ENCODE measurements at places on chromosomes 16 and 17.

DNA sequence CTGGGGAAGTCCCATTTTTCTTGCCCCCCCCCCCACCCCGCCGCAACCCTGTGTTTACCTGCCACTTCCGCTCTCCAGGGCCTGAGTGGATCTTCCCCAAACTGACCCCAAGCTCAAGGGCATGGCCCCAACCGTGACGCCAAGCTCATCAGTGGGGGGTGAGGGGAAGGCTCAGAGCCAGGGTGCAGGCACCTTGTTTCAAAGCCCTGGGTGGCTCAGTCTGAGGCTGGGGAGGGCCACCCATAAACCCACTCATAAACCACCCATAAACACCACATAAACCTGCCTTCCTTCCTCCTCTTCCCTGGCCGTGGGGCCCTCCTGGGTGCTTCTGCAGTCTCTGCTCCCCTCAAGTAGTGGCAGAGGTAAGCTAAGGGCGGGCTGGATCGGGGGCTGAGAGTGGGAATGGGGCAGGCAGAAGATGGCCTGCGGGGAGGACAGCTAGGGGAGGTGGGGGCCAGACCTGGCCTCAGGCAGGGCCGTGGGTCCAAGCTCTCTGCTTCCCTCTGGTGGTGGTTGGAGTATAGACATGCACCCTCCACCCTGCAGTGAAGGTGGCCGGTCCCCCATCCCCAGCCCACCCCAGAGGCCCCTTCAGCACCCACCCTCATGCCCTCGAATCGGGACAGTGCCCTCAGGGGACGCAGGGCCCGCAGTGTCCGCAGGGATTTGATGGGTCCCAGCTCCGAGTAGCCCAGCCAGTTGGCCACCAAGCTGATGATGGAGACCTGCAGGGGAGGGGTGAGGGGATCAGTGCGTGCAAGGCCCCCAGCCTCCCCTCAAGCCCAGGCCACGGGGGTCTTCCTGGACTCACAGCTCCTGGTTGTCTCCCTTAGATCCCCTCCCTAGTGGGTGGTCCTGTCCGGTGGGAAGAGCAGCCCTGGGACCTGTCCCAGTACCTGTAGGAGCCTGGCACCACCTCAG, 14.6 kb upstream of the CD79B start:
- peak; percentile 44 for DNase-seq

- no peak for DNase-seq
Measured at GRCh38 chr16:81797443-81797842, 18.4 kb downstream of the PLCG2 start.

GRCh38 chr17:4986951-4987766, at the start of gene CAMTA2:
CAMTA2 (minus strand) TSS chr17:4987675; CDS start chr17:4986222, 1,453 bp downstream.
- DNase-seq: peak; percentile 74

- DNase-seq: no peak
Measured at GRCh38 chr16:51150165-51150887, 744 bp downstream of the SALL1 start.

- peak; percentile 51 for DNase-seq
Measured at GRCh38 chr17:48636177-48637018, 10.2 kb upstream of the HOXB9 start.

DNA sequence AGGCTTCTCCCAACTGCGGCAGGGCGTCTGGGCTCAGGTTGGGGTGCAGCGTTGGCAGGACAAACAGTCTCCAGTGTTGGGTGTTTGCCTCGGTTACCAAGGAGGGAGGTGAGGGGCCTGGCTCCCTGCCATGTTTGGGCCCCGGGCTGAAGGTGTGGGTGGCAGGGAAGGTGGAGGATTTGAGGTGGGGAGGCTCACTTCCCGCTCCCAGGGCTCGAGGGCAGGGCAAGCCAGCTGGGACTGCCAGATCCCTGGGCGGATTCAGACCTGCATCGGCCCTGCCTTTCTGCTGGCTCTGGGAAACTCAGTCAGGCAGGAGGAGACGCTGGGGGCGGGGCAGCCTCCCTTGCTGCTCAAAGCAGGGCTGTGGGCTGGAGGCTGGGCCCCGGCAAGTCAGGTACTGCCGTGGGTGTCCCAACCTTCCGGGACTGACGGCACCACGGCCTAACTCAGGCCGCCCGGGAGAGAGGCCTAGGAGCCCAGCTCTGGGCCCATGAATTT, 31.3 kb upstream of the KRT17 start:
- no peak for DNase-seq

DNA sequence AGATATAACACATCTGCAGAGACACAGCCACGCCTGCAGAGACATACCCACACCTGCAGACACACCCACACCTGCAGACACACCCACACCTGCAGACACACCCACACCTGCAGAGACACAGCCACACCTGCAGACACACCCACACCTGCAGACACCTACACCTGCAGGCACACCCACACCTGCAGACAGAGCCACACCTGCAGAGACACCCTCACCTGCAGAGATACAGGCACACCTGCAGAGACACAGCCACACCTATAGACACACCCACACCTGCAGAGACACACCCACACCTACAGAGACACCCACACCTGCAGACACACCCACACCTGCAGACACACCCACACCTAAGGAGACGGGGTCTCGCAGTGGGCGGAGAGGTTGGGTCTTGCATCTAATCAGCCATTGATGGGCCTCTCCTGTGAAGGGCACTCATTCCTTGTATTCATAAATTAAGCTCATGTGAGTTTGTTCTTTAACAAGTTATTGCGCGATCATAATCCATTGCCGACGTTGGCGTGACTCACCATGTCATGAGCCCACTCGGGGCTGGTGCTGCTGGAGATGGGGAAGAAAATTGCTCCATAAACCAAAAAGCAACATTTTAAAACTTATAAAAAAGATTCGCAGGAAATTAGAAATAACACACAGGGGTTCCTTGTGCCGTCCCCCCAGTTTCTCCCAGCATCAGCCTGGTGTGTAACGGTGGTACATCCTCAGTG, 28.9 kb upstream of the CDH15 start:
- no peak for DNase-seq

GRCh38 chr17:61209106-61209439, 190.6 kb upstream of the TBX2 start:
- no peak for DNase-seq

- no peak for DNase-seq
Measured at GRCh38 chr16:78984887-78985464, 615.6 kb downstream of the MAF start.

- DNase-seq: no peak
Measured at GRCh38 chr16:17325476-17326143, 145.2 kb downstream of the XYLT1 start.

Data from stimulated activated CD4-positive, alpha-beta T cell treated with anti-CD3 and anti-CD28 coated beads, TNF-alpha, amount 100 ng/mL, for 24 hours (primary cell).